Ureter (tissue), 1 donor: ENCODE measurements at places on chromosomes 11 and 22. TPM values are rescaled to one million over a fixed set of nuclear protein-coding genes. Genes with fewer than 3 reads are reported as not detected.

TUBGCP6 gene
- total RNA-seq: 57.2 TPM

BATF2 gene
- total RNA-seq: 4.6 TPM

MRGPRX4 gene
- not detected for total RNA-seq

CARNS1 gene
- total RNA-seq: 1.3 TPM

ADORA2A gene
- 3.3 TPM for total RNA-seq

LRRC10B gene
- 0.89 TPM for total RNA-seq

RAC2 gene
- total RNA-seq: 30.4 TPM

GRCh38 chr11:43072911-43073310 lies 238.9 kb upstream of the API5 start:
- no peak for DNase-seq

DNA sequence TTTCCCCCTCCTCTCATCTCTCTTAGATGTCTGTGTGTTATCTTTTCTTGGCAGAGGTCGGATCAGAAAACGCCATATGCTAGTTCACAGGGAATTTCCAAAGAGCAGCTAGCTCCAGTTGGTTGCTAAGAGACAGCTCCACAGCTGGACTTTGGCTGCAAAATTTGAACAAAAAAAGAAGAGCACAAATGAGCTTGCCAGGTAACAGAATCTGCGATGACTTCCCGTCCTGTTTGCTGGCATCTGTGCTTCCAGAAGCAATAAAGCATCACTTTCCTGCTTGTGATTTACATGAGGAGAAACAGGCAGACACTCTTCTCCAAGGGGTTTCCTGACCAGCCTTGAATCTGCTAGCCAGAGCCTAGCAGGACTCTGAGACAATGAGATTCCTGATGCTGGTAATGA lies 596.0 kb upstream of the B3GAT1 start:
- DNase-seq: no peak
